ENCODE measurements at places on chromosomes 6 and 20.

GRCh38 chr6:15232836-15233510 lies 12.9 kb upstream of the JARID2 start:
- no peak for DNase-seq

DNA sequence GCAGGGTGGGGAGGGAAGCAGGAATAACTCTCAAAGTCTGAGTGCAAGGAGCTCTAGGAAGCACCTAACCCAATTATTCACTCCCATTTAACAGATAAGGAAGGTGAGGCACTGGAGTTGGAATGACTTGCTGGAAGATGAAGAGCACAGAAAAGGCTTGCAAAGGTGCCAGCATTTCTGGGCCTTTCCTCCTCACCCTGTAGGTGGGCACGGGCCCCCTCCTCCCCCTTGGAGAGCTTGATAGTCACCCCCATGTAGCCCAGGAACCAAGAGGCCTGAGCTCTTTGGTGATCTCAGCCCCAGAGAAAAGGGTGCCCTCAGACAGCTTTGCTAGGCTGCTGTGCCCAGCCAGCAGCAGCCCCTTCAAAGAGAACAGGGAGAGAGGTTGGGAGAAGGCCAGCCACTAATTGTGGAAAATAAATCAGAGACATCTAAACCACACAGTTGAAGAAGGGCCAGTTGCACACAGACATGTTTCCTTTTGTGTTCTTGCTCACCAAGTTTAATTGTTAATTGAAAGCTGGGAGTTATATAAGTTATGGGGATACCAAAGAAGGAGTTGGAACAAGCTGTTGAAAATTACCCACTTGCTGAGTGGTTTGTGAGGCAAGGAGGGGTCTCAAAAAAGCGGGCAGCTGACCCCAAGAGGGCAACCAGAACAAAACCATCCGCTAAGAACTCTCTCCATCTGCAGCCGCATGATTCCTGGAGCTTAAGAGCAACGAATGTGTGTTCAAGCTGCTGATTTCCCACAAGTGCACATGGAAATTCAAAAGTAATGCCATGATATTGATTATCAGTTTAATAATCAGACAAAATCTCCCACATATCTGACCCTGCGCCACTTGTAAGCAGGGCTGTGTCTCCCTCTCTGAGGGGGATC lies 77.0 kb downstream of the MRPL14 start:
- no peak for DNase-seq

GRCh38 chr6:145705561-145705960 lies 29.8 kb downstream of the EPM2A start:
- no peak for DNase-seq

DNA sequence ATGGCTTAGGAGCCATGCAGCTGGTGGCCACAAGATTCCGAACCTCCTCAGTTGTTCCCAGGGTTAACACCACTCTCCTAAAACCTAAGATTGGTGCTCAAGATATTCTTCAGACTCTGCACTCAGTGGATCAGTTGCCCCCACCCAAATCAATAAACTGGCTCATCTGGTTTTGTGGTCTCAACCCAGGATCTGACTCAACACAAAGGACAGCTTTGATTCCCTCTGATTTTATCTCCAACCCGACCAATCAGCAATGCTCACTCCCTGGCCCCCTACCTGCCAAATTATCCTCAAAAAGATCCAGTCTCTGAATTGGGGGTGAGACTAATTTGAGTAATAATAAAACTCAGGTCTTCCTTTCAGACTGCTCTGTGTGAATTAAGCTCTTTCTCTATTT lies 137.5 kb downstream of the EYS start:
- DNase-seq: no peak

DNA sequence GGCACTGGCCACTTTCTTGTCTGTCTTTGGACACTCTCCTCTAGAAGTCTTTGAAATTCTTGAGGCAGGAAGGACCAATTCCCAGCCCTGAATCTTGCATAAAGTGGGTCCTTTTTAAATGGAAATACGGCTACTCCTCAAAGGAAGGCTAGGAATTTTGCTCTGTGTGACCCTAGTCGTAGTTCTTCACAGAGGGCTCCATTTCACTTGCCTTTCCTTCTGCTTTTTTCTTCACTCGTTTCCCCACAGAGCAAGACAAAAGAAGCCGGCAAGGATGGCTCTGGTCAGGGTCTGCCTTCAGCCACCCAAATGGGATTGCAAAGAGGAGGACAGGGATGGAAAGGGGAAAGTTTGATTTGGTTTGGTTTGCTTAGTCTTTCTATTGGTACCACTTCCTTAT lies 25.8 kb downstream of the HLA-E start:
- no peak for DNase-seq

DNA sequence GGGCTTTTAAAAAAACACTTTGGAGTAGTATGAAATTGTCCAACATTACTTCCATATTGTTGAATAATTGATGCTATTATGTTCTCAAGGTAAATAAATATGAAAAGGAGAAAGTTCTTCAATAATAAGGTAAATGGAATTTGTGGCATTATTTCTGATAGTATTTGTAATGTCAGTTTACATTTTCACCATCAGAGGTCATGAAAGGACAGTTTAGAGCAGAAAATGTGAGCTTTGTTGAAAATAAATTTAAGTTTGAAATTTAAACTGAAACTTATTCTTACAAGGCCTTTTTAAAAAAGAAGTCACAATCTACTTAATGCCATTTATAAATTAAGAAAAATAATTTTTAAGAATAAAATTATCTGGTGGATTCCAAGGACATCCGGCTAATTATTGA lies 15.8 kb upstream of the CEP162 start:
- no peak for DNase-seq

DNA sequence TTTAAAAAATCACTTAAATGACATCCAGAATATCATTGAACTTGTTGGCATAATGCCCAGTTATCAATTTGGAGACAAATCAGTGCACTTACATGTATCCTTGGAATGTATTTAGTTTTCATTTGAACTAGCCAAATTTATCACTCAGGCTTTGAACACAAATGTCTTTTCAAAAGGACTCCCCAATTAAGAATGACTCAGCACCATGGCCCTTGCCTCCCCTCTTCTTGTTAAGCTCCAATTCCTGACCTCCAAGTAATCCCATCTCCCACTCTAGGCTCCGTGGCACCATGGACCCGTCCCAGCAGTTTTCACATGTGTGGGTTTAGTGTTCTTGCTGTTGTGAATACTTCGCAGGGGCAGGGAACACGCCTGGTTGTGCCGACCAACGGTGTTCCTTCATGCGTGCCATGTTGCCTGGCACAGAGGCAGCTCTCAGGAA lies 2.7 kb downstream of the AKAP12 start:
- no peak for DNase-seq
